CD4-positive, alpha-beta T cell treated with Interleukin-1 beta for 1 hour (primary cell): ENCODE measurements at places on chromosomes 13 and 19.

DNA sequence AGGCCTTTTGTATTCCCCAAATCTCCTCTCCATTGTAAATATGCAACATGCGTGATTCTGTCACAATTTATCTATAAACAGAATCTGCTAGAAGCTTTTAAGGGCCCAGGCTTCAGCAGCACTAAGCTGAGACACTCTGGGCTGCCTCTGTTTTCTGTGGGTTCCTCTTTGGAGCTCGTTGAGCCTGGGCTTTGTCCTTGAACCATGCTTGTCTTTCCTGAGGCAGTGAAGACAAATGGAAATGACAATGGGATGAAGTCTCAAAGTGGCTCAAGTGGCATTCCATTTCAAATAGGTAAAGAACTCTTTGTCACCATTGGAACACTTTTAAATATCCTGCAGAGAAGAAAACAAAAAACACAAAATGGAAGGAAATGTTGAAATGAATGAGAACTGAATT lies 40.3 kb downstream of the RASL11A start:
- DNase-seq, result no peak

DNA sequence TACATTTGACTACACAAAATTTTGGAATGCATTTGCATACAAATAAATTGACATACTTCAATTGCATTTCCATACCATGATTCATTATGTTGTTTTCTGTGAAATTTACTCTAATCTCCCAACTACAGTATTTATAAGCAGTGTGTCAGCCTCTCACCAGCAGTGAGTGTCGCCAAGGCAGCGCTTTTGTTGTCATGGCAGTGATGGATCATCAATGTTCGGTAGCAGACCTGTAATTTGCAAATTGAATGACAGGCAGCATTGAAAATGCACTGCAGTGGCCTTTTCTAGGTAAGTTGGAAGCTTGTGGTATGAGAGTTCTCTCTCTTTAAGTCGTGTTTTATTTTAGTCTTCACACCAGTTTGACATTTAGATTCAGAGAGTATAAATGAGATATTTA lies 534.1 kb downstream of the PCDH17 start:
- DNase-seq, result no peak

- peak; percentile 12 for DNase-seq
Observed at GRCh38 chr13:49652355-49653305, 24.3 kb downstream of the ARL11 start.

DNA sequence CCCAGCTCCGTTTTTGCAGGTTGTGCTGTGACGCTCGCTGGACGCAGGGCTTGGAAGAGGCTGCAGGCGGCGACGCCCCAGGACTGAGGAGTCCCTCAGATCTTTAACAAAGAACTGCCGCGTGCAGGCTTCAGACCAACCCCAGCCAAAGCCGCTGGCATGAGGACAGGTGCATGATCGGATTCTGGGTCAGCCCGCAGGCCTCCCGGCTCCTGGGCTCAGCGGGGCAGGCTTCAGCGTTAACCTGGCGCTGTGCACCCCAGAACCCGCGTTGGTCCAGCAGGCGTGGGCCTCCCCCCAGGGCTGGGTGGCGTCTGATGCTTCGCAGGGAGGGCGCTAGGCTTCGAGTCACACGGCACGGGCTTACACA lies 920 bp upstream of the TIMM13 start:
- DNase-seq, result no peak

- no peak for DNase-seq
Observed at GRCh38 chr19:21593502-21593901, 88.1 kb downstream of the ZNF429 start.

- DNase-seq, result no peak
Observed at GRCh38 chr13:42260903-42261654, 10.9 kb upstream of the AKAP11 start.

DNA sequence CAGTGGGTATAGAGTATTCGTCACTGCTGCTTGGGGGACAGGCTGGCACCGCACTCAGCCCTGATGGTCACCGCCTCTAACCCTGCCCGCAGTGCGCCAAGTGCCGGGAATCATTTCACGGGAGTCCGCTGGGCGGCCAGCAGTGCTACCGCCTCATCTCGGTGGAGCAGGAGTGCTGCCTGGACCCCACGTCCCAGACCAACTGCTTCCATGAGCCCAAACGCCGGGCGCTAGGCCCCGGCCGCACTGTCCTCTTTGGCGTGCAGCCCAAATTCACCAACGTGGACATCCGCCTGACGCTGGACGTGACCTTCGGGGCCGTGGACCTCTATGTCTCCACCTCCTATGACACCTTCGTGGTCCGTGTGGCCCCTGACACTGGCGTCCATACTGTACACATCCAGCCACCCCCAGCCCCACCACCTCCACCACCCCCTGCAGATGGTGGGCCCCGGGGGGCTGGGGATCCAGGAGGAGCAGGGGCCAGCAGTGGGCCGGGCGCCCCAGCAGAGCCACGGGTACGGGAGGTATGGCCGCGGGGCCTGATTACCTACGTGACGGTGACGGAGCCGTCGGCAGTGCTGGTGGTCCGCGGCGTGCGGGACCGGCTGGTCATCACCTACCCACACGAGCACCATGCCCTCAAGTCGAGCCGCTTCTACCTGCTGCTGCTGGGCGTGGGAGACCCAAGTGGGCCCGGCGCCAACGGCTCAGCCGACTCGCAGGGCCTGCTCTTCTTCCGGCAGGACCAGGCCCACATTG lies 14.5 kb downstream of the CNFN start:
- no peak for DNase-seq

- no peak for DNase-seq
Observed at GRCh38 chr13:21894703-21895699, 224.1 kb downstream of the FGF9 start.

DNA sequence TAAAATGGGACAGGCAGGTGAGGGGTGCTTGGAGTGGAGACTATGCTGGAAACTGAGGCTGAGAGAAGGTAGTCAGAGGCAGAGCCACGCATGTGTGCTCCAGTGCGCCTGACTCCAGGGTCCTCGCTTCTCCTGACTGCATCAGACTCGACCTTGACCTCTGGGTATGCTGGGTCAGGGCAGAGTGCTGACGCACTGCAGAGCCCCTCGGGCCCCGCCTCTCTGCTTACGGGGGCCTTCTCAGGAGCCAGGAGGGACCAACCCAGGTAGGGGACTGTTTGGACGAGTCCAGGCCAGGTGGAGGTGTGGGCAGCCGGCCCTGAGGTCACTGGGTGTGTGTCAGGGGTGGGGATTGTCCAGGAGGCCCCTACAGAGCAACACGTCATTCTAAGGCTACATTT lies 22.9 kb upstream of the SLC7A10 start:
- DNase-seq, result no peak

- no peak for DNase-seq
Observed at GRCh38 chr13:109288151-109288709, 498.2 kb downstream of the IRS2 start.

DNA sequence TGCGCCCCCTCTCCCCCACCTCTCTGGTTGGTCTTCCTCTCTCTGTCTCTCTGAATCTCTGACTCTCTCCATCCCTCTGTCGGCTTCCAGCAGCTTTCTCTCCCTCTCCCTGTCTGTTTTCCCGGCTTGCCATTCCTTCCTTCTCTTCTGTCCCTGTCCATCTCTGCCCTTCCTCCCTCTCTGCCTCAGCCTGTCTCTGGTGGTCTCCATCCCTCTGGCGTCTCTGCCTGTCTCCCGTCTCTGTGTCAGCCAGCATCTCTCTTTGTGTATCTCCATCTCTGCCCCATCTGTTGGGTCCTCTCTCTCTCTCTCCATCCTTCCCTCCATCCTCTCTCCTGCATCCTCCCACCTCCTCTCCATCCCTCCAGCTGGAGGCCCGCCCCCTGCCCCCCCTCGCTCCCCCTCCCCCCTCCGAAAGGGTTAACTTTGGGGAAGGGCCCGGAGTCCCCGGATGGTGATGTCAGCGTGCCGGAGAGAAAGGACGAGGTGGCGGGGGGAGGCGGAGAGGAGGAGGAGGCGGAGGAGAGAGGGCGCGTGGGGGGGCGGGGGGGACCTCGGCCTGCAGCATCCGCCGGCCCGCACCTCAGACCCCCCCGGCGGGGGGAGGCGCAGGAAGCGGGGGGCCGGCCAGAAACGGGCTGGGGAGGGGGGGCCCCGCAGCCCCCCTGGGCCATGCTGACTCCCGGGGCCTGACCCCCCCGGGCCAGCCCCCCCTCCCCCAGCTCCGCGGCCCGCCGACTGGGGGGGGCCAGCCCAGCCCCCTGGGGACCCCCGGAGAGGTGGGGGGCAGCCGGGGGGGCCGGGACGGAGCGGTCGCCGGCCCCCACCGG lies at the start of gene BRSK1:
BRSK1 (plus strand) TSS at position 450 of the 830 bp plus-strand sequence. CDS start 446 bp downstream, outside the sequence.
- peak; percentile 66 for DNase-seq

GRCh38 chr19:6044056-6044805 lies 66.1 kb downstream of the RFX2 start:
- DNase-seq, result no peak

GRCh38 chr13:33175991-33176390 lies 109.6 kb downstream of the STARD13 start:
- no peak for DNase-seq

DNA sequence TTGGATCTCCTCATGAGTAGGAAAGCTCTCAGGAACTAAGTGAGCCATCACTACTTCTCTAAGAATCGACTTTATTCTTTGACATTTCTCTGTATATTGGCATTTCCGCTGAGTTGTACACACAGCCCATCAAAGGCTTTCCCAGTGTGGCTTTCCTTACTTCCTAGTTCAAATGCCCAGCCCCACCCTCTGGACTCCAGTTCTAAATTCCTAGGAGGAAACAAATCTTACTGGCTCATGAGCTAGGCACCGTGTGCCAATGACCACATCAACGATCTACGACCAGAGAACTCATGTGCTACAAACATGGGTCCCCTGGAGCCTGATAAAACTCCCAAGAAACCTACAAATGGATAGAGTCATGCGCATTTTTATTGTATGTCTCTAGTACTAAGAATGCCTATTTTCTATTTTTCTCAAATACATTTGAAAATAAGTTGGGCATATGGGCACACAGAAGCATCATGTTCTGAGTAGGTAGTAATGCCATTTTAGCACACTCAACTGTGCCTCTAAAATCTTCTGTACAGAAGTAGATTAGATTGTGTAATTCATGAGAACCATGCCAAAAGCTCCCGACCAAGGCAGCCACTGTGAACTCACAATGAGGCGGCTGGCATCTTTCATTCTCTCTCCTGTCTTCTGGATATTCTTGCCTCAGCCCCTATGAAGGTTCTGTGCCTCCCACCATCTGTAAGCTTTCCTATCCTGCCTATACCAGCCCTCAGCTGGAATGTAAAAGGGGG lies 10.5 kb upstream of the RAP2A start:
- DNase-seq, result no peak

GRCh38 chr13:92681239-92681638 lies 545.4 kb upstream of the GPC6 start:
- DNase-seq, result no peak

GRCh38 chr19:52603558-52604207 lies 33.6 kb downstream of the ZNF701 start:
- DNase-seq, result no peak

DNA sequence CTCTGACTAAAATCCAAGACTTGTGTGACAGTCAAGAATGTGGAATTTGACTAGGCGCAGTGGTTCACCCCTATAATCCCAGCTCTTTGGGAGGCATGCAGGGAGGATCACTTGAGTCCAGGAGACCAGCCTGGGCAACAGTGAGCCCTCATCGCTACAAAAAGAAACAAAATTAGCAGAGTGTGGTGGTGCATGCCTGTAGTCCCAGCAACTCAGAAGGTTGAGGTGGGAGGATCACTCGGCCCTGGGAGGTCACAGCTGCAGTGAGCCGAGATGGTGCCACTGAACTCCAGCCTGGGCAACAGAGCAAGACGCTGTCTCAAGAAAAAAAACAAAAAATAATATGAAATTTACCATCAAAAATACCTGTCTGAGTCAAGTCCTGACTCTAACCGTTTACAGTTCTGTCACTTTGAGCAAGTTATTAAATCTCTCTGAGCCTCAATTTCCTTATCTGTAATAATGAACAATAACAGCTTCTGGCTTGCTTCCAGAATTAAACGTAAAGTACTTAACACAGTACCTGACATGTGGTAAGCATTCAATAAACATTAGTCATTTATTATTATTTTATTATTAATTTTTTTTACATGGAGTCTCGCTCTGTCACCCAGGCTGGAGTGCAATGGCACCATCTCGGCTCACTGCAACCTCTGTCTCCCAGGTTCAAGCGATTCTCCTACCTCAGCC lies 204.6 kb upstream of the TSC22D1 start:
- no peak for DNase-seq

DNA sequence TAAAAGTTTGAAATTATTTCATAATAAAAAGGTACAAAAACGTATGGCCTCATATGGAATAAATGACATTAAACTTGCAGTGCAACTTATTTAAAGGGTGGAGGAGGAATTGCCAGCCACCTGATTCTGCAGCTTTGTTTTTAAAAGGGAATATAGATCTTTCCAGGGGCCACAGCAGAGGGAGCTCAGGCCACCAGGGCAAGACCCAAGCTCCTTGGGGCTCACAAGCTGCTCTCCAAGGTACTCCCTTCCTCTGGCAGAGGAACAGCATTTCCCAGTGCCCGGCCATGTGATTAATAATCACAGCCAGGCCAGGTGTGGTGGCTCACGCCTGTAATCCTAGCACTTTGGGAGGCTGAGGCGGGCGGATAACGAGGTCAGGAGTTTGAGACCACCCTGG lies 6.2 kb downstream of the ACOD1 start:
- DNase-seq, result no peak

DNA sequence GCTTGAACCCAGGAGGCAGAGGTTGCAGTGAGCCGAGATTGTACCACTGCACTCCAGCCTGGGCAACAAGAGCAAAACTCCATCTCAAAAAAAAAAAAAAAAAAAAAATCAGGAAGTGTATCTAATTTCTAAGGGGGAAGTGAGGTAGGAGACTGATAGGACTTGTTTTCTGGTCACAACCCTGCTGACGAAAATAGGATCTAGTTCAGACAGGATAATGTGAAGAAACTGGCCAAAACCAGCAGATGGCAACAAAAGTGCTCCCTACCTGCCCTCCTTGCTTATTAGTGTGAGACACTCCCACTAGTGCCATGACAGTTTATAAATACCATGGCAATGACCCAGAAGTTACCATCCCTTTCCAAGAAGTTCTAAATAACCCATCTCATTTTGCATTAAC lies 36.0 kb upstream of the KPNA3 start:
- no peak for DNase-seq

DNA sequence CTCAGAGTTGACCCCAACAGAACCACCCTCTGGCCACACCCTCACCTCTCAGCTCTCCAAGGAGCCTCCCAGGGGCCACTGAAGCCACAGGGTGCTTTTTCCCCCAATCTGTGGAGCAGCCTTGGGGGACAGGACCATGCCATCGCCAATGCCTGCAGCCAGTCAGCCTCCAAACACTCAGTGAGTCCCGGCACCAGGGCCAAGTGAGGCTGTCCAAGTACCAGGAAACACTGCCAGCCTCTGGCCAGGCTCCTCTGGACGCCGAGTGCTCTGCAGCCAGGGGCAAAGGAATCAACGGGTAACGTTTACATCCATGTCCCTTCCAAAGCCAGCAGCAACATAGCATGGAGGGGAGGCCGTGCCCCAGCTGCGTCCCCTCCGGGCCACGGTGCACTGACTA lies 9.5 kb upstream of the COMP start:
- no peak for DNase-seq

DNA sequence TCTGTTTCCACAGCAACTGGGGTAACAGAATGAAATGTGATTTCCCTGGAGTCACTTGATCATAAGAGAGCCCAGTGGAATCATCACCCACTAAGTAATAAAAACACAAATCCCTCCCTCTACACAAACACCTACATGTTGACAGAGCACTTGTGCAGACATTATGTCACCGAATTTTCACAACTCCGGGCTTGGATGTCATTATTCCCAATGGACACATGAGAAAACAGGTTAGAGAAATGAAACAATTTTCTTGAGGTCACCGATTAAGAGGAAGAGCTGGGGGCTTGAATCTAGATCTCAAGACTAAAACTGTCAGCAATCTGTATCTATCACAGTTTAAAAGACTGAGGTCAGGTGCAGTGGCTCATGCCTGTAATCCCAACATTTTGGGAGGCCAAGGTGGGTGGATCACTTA lies 3.1 kb downstream of the XRCC1 start:
- no peak for DNase-seq
